ENCODE measurements at places on chromosomes 13 and 19.

DNA sequence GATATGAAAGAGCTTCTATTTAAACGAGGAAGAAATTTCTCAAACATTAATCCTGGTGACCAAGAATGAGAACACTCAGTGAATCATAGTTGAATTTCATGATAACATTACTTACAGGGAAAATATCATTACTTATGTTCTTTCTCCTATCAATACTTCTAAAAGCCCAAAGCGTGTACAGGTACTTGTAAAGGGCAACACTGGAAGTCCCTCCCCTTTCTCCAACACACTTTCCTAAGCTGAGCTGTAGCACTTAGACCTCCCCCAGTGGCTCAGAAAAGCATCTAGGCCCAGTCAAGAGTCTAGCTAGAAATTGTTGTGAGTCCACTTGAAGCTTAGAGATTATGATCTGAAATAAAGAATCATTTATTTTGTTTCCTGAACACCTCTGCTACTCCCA is 150.7 kb downstream of the ABCC4 start:
- no peak for DNase-seq

GRCh38 chr19:35332817-35333216 is 3.8 kb downstream of the CD22 start:
- no peak for DNase-seq

DNA sequence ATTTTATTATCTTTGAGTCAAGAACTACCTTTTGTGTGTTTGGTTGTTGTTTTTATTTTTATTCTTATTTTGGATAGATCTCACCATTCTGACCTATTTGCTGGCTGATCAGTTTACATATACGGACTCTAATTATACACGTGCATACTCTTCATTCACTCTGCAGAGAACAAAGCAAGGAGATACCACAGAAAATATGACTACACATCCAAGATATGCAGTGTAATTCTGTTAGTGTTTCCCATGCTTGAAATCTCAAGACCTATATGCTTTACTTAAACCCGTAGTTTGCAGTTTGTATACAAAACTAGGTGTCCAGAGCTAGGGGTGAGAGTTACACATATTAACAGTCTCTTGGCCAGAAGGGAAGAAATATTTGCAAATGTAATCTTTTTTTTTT is 205.5 kb downstream of the DCLK1 start:
- no peak for DNase-seq

GRCh38 chr19:29216021-29216420 is 3.1 kb upstream of the UQCRFS1 start:
- DNase-seq, result no peak

- DNase-seq, result no peak
Measured at GRCh38 chr13:74306496-74306895, 172.3 kb upstream of the KLF12 start.

GRCh38 chr19:2223959-2224358 is 12.2 kb downstream of the PLEKHJ1 start:
- no peak for DNase-seq

DNA sequence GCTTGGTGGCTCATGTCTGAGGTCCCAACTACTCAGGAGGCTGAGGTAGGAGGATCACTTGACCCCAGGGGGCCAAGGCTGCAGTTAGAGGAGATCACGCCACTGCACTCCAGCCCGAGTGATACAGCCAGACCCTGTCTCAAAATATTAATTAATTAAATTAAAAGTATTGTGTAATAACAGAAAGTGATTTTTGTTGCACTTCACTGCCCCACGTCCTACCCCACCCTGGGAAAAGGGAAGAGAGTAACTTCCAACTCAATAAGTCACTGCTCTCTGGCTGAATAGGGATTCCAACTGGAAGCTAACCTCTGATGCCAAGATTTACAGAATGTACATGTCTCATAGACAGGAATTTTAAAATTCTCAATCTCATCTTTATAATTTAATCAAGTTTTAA is 47.2 kb downstream of the ZNF611 start:
- no peak for DNase-seq

GRCh38 chr19:11063434-11063833 is 25.8 kb upstream of the LDLR start:
- DNase-seq, result no peak

GRCh38 chr13:27203186-27203585 is 31.6 kb upstream of the USP12 start:
- no peak for DNase-seq

GRCh38 chr19:30029721-30030510 is 87.9 kb downstream of the URI1 start:
- no peak for DNase-seq

GRCh38 chr19:18697680-18698079 is 14.2 kb downstream of the CRTC1 start:
- DNase-seq, result peak; percentile 19

DNA sequence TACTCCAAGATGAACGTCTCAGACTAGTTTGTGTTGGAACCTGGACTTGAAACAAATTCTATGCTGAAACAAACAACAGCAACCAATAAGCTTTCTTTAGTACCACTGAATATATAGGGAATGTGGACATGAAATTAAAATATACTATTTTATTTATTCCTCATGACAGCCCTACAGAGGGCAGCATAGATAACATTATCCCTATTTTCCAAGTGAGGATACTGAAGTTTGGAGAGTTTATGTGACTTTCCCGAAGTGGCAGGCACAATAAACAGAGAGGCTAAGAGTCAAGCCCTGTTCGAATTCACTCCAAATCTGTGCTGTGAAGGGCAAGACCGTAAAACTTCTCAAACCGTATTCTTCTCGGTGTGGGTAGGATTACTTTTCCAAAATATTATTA is 509.9 kb upstream of the GPC6 start:
- no peak for DNase-seq

- peak; percentile 34 for DNase-seq
Measured at GRCh38 chr13:20182231-20182846, 10.4 kb downstream of the GJB2 start.

- DNase-seq, result no peak
Measured at GRCh38 chr13:111654531-111654930, 334.1 kb downstream of the TEX29 start.

DNA sequence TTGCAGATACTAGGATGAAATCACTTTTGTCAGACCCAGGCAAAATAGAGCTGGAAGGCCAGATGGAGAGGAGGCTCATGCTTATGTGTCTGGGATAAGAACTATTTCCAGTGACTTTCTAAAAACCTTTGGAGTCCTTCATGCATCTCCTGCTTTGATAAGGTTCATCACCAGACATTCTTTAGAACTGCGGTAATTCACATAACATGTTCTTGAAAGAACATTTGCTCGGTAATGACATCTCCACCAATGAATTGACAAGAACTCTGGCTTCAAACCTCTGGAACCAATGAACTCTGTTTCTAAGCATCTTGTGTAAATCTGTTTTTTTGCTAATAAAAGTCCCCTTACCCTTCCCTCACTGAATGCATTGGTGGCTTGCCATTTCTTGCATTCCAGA is 112.0 kb upstream of the KL start:
- no peak for DNase-seq

DNA sequence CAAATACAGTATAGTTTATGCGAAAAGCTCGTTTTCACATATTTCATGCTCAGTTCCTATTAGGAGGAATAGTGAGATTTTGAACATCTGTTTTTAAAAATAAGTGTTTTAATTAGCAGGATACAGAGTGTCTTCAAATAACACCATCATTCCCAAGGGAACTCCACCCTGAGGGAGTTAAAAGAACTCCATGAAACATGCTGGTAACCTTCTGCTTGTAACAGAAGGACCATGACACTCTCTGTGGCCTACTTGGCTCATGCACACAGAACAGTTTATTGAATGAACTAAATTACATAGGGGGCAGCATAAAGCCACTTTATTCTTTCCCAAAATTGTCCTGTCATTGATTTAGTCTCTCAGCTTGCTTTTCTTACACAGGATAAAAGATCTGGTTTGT is 809.5 kb upstream of the SLITRK6 start:
- DNase-seq, result no peak

DNA sequence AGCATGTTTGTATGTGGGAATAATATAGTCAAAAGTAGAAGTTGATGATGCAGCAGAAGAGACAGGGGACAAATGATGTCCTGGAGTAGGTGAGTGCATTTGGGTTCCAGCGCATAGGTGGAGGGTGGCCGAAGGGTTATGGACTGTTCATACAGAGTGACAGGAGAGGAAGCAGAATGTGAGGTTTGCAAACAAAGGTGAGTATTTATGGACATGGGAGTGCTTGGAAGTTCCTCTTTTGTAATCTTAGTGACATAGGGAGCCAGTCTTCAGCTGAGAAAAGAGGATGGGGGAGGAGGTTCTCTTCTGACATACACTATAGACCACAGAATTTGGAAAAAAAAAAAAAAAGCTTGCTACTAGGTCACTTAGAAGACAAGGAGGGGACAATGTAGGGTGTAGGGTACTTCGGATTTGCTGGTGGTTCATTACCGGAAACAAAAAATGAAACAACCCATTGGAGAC is 331.6 kb downstream of the DLEU7 start:
- DNase-seq, result no peak

DNA sequence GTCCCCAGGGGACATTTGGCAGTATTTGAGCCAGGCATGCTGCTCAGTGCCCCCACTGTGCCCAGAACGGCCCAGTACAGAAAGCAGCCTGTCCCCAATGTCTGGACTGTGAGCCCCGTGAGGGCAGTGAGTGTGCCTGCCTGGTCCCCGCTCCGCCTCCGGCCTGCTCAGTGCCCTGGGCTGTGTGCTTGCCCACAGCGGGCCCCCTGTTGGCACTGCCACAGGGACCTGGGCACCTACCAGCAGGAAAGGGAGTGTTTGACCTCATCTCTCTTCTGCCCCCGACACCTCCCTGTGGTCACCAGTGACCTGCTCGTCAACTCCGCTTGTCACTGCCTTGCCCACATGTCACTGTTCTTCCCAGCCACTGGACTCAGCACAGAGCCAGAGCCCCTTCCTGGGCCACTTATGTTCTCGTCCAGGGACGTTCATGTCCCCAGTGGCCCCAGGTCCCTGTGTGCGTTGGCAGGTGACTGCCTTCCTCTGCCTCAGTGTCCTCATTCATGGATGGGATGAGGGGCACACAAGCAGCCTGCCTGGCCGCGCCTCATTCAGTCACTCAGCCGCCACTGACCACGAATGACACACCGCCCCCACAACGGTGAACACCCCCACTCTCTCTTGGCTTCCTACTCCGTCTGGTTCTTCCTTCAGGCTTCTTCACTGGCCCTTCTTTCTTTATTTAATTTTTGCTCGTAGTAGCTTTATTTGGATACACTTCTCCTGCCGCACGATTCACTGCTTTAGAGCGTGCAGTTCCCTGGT is 2.8 kb downstream of the FZR1 start:
- no peak for DNase-seq

DNA sequence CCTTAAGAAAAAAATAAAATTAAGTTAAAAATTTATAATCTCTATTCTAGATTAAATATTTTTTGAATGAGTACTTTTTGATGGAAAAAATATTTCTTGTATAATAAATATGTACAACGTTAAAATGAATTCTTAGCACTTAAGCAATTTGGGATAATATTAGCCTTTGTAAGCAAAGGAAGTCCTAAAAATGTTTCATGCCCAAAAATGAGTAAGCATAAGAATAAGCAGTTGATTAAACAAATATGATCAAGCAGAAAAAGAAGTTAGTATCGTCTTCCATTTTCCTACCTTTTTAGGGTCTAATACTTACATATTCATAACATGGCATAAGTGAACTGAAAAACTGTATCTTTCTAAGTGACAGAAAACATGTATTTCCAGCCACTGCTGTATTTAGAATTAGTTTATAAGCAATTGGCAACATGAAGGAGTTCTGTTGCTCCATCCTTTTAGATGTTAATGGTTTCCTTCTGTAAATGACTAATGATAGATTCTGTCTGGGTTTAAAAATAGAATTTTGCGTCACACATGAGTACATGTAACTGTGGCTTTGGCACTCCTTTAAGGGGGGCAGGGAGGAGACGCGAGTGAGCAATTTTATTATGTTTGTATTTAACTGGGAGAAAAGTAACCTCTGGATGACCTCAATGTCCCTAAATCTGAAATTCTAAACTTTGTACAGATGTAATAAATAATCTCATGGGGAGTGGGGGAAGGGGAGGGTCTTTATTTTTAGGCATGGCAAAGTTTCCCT is 237.4 kb downstream of the RGCC start:
- DNase-seq, result no peak

- no peak for DNase-seq
Measured at GRCh38 chr13:42497798-42498197, 76.2 kb upstream of the TNFSF11 start.

- DNase-seq, result no peak
Measured at GRCh38 chr19:39126312-39127187, 964 bp downstream of the PAK4 start.

DNA sequence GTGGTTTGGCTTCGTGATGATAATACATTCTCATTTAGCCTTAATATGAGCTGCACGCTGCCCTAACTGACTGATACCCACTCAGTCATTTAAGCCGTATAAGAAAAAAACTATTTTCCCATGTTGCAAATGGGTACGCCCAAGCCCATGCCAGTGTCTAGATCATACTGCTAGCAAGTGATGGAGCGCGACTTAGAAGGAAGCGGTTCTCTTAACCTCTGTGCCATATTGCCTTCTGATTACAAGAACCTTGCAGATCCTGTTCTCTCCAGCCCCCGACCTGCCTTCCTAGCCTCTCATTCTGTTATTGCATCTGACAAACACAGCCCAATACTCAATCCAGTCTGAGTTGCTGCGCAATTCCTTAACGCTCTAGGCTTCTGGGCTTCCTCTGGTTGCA is 603 bp downstream of the GPALPP1 start:
- no peak for DNase-seq

DNA sequence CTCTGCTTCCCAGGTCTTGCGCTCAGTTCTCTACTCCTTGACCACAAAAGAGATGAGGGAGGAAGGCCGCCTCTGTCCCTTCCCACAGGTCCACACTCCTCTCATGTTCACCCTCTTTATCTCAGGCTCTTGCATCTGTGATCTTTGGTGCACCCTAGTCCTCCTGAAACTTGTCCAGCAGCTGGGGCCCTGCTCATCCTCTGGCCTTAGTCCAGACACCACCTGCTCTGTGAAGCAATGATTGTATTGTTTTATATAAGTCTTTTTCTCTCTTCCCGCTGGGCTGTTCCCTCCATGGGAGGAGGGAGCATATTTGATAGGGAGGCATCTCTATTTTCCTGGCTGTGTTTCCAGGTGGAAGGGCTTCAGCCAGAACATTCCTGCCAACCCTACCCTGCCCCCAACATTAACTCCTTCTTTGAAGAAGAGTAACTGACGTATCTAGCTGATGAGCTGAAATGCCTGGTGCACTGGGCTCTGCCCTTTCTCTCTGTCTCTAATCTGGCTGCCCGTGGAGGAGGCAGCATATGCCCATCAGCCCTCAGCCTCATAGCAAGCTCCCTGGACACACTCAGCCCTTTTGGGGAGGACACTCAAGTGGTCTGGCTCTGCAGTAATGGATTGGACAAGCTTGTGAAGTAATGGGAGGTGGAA is 38.2 kb upstream of the SIAH3 start:
- no peak for DNase-seq

All from NCI-H2107 (cell line).